Stimulated activated CD8-positive, alpha-beta memory T cell treated with anti-CD3 and anti-CD28 coated beads, Interleukin-7, amount 100 ng/mL, for 24 hours (primary cell): ENCODE measurements at places on chromosomes 4 and X.

GRCh38 chrX:8042304-8042703 lies 115.1 kb upstream of the PNPLA4 start:
- DNase-seq = no peak

DNA sequence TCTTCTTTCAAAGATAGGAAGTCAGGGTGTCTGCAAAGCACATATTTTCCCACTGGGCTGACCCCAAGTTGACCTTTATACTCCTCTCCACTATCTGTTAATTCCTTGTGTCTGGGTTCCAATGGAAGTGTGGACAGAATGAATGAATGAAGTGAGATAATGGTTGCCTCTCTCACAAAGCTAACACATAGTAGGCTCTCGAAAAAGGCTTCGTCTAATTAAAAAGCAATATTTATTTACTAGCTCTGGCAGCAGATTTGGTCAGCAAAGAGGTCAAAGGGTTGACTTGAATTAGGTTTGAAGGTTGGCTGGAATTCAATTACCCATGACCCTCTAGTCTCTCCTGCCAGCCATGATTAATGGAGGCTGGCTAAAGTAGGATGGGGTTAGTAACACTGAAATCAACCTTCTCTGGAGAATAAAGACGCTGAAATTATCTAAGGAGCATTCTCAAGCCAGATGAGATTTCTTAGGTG lies 280.3 kb upstream of the KLF3 start:
- no peak for DNase-seq

DNA sequence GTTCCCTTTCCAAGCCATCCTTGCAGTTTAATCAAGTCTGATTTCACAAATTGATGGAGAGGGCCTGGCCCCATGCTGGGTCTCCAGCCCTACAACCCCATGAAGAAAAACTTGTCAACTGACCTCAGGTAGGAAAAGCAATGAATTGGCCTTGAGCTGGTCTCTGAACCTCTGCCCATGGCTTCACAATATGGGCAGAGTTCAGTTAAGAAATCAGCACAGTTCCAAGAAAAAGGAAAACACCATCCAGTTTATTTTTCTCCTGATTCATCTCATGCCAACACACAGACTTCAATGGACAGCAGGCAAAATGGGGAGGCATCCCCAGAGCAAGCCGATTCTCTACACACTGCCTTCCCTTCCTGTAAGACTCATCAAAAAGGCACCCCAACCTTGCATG lies 3.3 kb downstream of the RIPPLY1 start:
- DNase-seq = no peak

DNA sequence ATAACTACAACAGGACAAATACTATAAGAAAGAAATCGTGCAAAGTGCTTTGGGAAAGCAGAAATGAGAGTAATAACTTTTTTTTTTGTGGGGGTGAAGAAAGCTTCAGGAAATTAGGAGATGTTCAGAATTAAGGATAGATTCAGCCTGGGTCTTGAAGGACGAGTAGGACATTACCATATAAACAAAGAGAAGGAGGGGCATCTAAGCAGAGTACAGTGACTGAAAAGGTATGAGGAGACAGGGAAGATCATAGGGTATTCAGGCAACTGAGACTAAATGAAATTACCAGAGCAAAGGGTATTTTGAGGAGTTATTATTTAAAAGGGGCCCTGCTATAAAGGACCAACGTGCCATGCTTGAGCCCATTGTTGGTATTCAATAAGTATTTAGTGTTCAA lies 3.1 kb upstream of the STAP1 start:
- DNase-seq = no peak

DNA sequence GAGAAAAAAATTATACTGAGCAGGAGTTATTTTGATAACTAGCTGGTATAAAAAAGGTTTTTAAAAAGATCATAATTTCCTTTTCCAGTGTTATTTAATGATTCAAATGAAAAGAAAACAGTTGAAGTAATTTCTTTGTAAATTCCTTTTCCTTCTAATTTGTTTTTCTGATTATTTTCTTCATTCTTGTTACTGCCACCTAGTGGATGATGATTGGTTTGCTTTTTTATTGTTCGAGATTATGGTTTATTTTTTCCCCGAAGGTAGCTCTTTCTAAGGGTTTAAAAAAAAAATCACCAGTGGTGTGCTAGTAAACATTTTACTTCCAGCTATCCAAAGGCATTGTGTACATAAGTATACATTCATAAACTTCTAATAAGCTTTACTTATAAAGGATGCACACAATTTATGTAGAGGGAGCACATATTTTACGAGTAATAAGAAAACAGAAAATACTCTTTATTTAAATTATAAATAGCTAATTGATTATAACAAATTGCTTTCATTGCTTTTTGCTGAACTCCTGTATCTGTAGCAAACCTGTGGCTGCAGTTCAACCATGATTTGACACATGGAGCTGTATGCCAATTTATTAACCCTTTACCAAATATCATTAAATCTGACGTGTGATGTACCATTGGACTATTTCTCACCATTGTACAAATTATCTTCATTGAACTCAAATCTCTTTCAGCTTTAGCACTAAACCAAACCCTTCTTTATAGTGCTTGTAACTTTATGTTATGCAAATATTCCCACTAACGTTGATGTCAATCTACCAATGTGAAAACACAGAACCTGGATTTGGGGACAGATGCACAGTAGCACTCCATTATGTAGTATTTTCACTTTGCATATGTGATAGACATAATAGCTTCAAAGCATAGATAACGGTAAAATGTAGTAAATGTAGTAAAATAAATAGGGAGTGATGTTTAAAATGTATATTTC lies 97.8 kb upstream of the ANK2 start:
- no peak for DNase-seq

GRCh38 chrX:150844016-150844415 lies 54.5 kb downstream of the CD99L2 start:
- no peak for DNase-seq

DNA sequence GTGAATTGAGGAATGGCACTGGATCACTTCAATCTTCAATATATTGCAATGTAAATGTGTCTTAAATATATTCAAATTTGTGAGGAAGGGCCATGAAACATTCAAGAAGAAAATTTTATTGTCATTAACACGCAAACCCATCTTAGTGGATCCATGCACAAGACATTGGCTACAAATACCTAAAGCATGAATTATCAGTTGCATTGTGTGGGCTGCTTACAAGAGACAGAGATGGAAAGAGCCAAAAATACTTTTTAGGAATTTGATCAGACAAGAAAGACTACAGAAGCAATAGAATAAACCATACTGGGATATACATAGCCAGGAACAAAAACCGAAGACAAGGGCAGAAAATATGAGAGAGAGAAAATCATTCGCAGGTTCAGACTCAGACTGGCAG lies 616.2 kb upstream of the GRIA3 start:
- DNase-seq = no peak

- DNase-seq = no peak
These were observed 141.1 kb downstream of the MAML3 start for GRCh38 chr4:140012688-140013486.

DNA sequence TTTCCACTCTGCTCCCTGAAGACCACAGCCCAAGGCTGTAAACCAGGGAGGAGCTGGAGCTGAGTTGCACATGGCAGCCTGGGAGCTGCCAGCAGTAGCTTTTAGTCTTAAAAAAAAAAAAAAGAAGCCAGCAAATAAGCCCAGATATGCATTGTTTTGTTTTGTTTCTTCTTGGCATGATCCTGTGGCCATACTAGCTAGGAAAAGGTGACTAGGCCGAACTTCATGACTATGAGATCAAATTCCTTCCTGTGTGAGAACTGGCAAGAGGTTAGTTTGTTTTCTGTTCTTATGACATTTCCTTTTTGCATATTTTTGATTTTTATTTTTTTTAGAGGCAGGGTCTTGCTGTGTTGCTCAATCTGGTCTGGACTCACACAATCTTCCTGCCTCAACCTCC lies 323.3 kb downstream of the DCTD start:
- no peak for DNase-seq
